Activated T-helper 17 cell treated with anti-CD3 and anti-CD28 coated beads, Interleukin-2, amount 50 U/mL, for 72 hours (primary cell): ENCODE measurements at places on chromosomes 1 and 21. TPM values are rescaled to one million over a fixed set of nuclear protein-coding genes. Genes with fewer than 3 reads are reported as not detected.

Gene GRIK3
- total RNA-seq: not detected

Gene IGSF21
- not detected for total RNA-seq

DNA sequence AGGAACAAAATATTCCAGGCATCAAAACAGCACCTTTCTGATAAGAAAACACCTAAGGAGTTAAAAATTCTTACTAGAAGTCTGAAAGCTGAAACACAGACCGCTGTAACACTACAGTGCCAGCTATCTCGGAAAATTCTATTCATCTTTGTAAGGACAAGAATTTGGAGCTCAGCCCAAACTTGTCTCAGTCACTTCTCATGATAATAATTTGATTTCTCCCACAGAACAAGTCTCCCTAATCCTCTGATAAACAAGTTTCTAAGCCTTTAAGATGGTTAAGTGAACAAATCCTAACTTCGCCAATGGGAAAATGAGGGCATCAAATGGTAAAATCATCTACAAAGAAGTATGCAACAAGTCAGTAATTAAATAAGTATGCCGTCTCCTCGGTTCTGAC, 59.9 kb downstream of the SIPA1L2 start:
- peaks cover 5% of the 10 kb centered on the region for H3K4me1 ChIP-seq
- no peak overlapping the region for H3K27ac ChIP-seq
- ATAC-seq: no peak
- no peaks in the 10 kb centered on the region for H3K27me3 ChIP-seq
- no peak overlapping the region for H3K4me3 ChIP-seq

Gene TSPAN2
- total RNA-seq: 2.5 TPM

DNA sequence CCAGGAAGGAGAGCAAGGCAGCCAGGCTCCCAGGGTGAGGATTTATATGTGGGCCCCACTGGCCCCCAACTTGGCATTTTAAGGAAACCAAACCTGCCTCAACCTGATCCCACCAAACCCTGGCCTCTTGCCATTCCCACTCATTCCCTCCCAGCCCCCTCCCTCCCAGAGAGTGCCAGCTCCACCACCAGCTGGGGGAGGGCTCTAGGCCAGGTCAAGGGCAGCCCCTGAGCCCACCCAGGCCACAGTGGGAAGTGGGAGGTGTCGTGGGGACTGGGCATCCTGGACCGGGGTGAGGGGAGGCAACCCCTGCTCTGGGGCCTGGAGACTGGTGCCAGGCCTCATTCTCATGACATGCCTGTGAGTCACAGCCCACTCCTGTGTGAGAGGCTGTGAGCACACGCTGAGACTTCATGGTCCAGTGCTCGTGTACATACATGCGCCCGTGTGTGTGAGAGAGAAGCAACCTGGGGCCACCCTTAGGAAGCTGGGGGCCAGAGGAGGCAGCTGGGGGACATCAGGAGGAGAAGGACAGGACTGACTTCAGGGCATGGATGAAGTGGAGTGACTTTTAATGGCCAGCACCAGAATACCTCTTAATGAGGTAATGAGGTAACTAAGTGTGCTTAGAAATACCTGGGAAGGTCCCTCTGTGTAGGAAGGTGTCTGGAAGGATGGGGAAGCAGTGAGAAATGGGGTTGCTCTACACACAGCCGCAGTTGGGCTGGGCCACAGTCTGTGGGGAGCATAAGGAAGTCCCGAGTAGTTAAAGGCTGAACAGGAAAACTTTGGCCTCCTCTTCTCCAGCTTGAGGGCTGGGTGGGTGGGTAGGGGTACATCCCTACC, at the start of gene S100A2:
S100A2 (minus strand) TSS at position 316 of the 846 bp plus-strand sequence. CDS start 1,967 bp downstream, outside the sequence.
- ATAC-seq: peak; percentile 74
- peaks cover 18% of the 10 kb centered on the region for H3K36me3 ChIP-seq
- H3K4me3 ChIP-seq: peak within 1 kb of the TSS; percentile 96
- peaks cover 40% of the 10 kb centered on the region for H3K4me1 ChIP-seq
- peak within 1 kb of the TSS; percentile 100 for H3K27ac ChIP-seq

DNA sequence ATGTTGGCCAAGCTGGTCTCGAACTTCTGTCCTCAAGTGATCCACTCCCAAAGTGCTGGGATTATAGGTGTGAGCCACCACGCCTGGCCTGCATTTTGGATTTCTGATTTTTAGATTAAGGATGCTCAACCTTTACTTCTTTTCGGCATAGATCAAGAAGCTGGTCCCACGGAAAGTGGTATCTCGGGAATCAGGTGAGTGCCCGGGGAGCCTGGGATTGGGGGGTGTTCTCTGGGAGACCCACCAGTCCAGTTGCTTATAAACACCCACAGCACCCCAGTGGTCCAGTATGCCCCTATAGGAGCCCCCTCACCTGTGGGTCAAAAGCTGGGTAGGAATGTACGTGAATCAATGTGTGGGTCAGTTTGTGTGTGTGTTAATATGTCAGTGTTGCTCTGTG, 3.2 kb downstream of the SH3D21 start:
- H3K27me3 ChIP-seq: no peaks in the 10 kb centered on the region
- no peak overlapping the region for H3K27ac ChIP-seq
- H3K4me3 ChIP-seq: peak overlapping the region; percentile 57
- no peak for ATAC-seq

DNA sequence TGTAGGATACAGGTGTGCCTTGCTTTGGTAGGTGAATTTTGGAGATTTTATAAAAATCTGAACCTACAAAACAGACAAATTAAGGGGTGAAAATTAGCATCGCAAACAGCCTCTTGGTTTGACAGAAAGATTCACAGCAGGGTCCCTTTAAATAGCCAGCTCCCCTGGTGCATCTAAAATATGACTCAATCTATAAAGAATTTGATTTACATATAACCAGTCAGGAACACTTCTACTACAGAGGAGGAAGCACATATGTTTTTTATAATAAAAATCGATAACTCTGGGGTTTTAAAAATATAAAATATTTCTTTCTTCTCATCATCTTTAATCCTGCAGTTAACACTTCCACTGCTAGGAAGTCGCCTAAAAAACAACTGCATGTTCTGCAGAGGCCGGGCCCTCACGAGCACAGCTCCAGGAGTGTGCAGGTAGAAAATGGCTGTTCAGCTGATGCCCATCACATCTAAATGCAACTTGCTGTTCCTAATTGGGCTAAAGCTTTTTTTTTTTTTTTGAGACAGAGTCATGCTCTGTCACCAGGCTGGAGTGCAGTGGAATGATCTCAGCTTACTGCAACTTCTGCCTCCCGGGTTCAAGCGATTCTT, 203.4 kb downstream of the HS2ST1 start:
- no peak overlapping the region for H3K4me3 ChIP-seq
- no peaks in the 10 kb centered on the region for H3K27me3 ChIP-seq
- no peak for ATAC-seq
- H3K27ac ChIP-seq: no peak overlapping the region

- no peaks in the 10 kb centered on the region for H3K36me3 ChIP-seq
- H3K4me1 ChIP-seq: no peaks in the 10 kb centered on the region
- H3K27me3 ChIP-seq: peaks cover 19% of the 10 kb centered on the region
- H3K27ac ChIP-seq: no peak overlapping the region
- no peak overlapping the region for H3K4me3 ChIP-seq
Measured at GRCh38 chr1:115317101-115318012, 20.7 kb downstream of the NGF start.

GRCh38 chr1:3442331-3442730, 12.1 kb upstream of the ARHGEF16 start:
- H3K27me3 ChIP-seq: peaks cover 10% of the 10 kb centered on the region
- H3K4me1 ChIP-seq: no peaks in the 10 kb centered on the region
- H3K27ac ChIP-seq: no peak overlapping the region
- no peak for ATAC-seq
- no peak overlapping the region for H3K4me3 ChIP-seq

DNA sequence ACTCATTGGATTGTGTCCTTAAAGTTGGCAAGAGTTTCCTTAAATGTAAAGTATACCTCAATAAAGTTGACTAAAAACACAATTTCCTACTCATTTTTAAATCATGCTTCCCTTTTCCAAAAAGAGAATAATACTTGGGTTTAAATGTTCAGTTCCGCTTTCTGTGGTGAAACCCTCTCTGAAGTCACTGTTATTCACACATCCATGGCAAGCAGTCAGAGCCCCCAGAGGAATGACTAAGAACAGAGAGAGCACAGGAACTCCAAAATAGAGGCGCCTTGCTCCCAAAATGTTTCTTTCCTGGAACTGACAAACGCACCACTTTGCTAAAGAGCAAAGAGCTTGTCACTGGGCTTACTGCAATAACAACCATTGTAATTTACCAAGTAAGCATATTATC, 142.5 kb downstream of the TIAM1 start:
- H3K4me3 ChIP-seq: no peak overlapping the region
- no peaks in the 10 kb centered on the region for H3K27me3 ChIP-seq
- peaks cover 37% of the 10 kb centered on the region for H3K36me3 ChIP-seq
- H3K4me1 ChIP-seq: peaks cover 4% of the 10 kb centered on the region

Gene C8B
- total RNA-seq: not detected

Gene CASQ2
- not detected for total RNA-seq

GRCh38 chr1:221824025-221824424, 82.1 kb upstream of the DUSP10 start:
- H3K36me3 ChIP-seq: no peaks in the 10 kb centered on the region
- peak; percentile 80 for ATAC-seq
- H3K4me1 ChIP-seq: peaks cover 26% of the 10 kb centered on the region
- H3K27me3 ChIP-seq: no peaks in the 10 kb centered on the region
- H3K27ac ChIP-seq: peak overlapping the region; percentile 32

- no peak overlapping the region for H3K4me3 ChIP-seq
- H3K4me1 ChIP-seq: no peaks in the 10 kb centered on the region
- ATAC-seq: no peak
- no peaks in the 10 kb centered on the region for H3K27me3 ChIP-seq
- H3K27ac ChIP-seq: no peak overlapping the region
Measured at GRCh38 chr1:52976183-52977035, 49.3 kb downstream of the SCP2 start.

Gene SYTL1
- 26.0 TPM for total RNA-seq

DNA sequence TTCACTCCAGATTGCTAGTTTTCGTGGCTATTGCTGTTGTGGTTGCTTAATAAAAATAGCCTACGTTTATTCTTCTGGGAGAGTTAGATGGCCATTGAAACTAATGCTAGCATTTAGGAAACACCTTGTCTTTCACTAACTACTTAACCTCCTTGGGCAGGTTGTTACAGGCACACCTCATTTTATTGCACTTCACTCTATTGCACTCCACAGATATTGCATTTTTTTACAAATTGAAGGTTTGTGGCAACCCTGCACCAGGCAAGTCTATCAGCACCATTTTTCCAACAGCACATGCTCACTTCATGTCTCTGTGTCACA, 11.3 kb upstream of the MARK1 start:
- no peak overlapping the region for H3K4me3 ChIP-seq
- no peaks in the 10 kb centered on the region for H3K4me1 ChIP-seq
- H3K36me3 ChIP-seq: no peaks in the 10 kb centered on the region
- H3K27ac ChIP-seq: no peak overlapping the region

DNA sequence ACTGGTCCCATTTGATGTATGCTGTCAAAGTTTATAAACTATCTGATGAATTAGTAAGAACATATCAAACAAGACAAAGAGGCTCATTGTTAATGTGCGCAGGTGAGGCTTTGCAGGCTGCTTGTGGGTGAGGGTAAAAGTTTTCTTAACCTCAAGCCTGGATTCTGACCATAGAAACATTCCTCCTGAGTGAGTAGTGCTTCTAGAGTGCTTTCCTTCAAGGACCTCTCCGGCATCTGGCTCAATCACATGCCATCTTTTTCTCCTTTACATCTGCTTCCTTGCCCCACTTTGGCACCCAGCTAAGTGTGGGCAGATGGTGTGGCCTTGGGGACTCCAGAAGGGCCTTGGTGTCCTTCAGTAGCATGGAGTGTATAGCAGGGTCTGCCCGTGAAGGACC, 104.0 kb downstream of the ROR1 start:
- peaks cover 9% of the 10 kb centered on the region for H3K27me3 ChIP-seq
- no peak overlapping the region for H3K27ac ChIP-seq
- no peaks in the 10 kb centered on the region for H3K4me1 ChIP-seq
- no peak overlapping the region for H3K4me3 ChIP-seq

- H3K27ac ChIP-seq: no peak overlapping the region
- no peak overlapping the region for H3K4me3 ChIP-seq
- H3K36me3 ChIP-seq: no peaks in the 10 kb centered on the region
- no peaks in the 10 kb centered on the region for H3K27me3 ChIP-seq
- no peak for ATAC-seq
Measured at GRCh38 chr1:73044241-73045036, 762.1 kb upstream of the NEGR1 start.

DNA sequence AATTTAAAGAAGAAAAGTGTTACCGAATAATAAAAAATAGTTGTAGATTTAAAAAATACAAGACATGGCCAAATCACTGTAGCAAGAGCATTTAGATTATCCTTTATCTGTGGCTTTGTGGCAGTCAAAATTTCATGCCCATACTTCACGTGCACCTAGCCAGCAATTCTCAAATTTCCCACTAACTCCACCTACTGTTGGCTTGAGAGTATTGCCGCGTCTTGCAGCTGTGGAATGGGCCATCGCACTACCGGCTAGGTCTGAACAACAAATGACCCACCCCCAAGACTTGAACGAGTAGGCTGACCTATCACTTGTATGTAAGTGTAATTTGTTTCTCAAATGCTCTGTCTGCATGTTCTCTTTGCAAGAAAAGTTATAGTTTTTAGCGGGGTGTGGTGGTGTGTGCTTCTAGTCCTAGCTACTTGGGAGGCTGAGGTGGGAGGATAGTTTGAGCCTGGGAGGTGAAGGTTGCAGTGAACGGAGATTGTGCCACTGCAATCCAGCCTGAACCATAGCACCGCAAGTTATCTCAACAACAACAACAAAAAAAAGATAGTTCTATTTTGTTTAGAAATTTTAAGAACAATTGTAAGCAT, 4.1 kb downstream of the KRTAP13-4 start:
- ATAC-seq: peak; percentile 47
- H3K27me3 ChIP-seq: peaks cover 17% of the 10 kb centered on the region
- H3K4me3 ChIP-seq: no peak overlapping the region
- no peaks in the 10 kb centered on the region for H3K4me1 ChIP-seq
- H3K27ac ChIP-seq: no peak overlapping the region

DNA sequence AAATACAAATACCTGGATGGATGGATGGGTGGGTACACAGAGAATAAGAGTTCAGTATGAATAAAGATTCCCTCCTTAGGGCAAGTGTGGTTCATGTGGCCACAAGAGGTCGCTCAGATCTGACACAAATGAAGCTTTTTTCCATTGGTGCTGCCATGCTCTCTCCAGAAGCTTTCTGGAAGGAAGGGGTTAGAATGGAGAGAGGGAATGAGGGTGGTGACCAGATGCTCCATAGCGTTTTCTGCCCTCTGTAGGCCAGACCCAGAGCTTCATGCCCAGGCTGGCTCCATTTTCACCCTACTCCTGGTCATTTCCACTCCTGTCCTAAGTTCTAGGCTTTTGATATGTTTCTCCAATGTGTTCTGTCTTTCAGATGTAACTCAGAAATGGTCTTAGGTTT, 3.3 kb upstream of the FCRL6 start:
- H3K4me1 ChIP-seq: peaks cover 9% of the 10 kb centered on the region
- no peak overlapping the region for H3K4me3 ChIP-seq
